ENCODE measurements at places on chromosomes 3 and 15.

- peak; percentile 12 for DNase-seq
Observed at GRCh38 chr3:141921316-141921715, 44.9 kb downstream of the ATP1B3 start.

- no peak for DNase-seq
Observed at GRCh38 chr3:197495059-197495455, 60.7 kb downstream of the BDH1 start.

- no peak for DNase-seq
Observed at GRCh38 chr3:66200147-66200546, 20.7 kb upstream of the SLC25A26 start.

- no peak for DNase-seq
Observed at GRCh38 chr3:98613616-98614015, 20.2 kb upstream of the CPOX start.

DNA sequence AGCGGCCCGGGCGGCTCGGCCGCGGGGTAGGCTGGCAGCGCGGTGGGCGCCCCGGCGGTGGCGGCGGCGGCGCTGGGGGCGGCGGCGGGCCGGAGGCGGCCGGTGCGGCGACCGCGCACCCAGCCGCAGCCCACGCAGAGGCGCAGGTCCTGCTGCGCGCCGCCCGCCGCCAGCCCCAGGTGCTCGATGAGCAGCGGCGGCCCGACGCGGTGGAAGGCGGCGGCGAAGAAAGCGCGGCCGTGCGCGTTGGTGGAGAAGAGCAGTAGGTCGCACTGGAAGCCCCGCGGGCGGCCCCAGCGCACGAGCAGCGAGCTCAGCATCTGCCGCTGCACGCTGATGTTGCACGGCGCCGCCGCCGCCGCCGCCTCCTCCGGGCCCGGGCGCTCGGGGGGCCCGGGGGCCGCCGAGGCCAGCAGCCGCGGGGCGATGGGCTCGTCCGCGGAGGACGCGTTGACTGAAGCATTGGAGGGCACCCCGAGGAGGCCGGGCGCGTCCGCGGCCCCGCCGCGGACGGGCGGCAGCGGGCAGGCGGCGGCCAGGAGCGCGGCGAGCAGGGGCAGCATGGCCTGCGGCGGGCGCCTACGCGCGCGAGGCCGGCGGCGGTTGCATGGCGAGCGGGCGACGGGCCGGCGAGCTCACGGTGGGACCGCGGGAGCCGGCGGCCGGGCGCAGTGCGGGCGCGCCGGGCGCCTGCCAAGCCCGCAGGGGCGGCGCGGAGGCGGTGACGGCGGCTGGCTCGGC, 452 bp downstream of the TMEM158 start:
- peak; percentile 40 for DNase-seq

DNA sequence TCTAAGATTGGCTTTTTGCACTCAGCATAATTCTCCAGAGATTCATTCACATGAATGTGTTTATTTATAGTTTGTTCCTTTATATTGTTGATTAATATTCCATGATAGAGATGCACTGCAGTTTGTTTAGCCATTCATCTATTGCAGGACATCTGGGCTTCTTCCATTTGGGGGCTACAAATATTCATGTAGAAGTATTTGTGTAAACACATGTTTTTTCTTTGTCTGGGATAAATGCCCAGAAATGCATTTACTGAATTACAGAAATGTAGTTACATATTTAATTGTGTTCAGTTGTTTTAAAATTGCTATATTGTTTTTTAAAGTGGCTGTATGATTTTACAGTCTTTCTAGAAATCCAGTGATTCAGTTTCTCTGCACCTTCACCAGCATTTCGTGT, 635.0 kb downstream of the ZIC1 start:
- no peak for DNase-seq

DNA sequence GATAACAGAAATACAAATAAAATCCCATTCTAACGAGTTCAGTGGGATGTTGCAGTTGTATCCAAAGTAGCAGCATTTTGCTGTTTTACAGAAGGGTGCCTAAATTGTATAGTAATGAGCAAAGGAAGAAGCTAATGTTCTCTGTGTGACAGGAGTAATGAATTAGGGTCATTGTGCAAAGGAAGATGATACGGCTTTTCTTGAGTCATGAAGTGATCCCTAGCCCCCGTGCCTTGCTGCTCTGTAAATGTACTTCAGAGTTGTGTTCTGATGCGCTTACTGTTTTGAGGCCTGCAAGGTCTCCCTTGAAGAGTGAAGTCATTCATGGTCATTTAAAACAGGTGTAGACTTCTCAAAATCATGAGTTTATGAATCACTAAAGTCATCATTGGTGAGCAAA, 37.9 kb downstream of the ATP1B3 start:
- no peak for DNase-seq
